Memory B cell (primary cell): ENCODE measurements at places on chromosomes 4 and X.

DNA sequence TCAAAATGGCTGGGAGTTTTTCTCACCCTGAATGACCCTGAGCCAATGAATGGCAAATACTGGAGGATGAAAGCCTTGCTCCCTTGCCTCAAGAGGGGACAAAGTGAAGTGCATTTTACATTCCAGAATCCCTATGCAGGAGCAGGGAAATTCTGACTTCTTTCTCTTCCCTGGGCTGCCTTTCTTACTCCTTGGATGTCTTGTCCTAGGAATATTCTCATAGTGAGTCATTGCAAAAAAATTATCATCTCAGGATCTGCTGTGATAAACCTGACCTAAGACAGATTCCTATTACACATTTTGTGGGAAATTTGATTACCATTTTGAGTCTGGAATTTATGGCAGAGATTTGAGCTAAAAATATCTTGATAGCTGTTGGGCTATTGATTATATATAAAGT lies 199.9 kb downstream of the TMA16 start:
- no peak overlapping the region for H3K4me3 ChIP-seq
- peaks cover 7% of the 10 kb centered on the region for H3K27me3 ChIP-seq
- no peak overlapping the region for H3K27ac ChIP-seq
- H3K4me1 ChIP-seq = peaks cover 4% of the 10 kb centered on the region
- no peak for DNase-seq

GRCh38 chr4:155590796-155591585 lies 75.7 kb upstream of the GUCY1A1 start:
- no peak overlapping the region for H3K4me3 ChIP-seq
- no peak for DNase-seq
- no peaks in the 10 kb centered on the region for H3K4me1 ChIP-seq
- H3K36me3 ChIP-seq = no peaks in the 10 kb centered on the region
- H3K27ac ChIP-seq = no peak overlapping the region

DNA sequence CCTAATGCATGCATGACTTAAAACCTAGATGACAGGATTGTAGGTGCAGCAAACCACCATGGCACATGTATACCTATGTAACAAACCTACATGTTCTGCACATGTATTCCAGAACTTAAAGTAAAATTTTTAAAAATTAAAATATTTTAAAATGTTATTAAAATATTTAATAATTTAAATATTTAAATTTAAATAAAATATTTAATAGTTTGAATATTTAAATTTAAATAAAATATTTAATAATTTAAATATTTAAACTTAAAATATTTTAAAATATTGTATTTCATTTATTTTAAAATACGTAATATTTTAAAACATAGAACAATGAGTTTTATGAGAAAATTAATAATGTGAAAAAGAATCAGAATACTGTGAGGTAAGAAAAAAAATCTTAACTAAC lies 117.9 kb downstream of the SLC39A8 start:
- no peaks in the 10 kb centered on the region for H3K4me1 ChIP-seq
- no peak for DNase-seq
- H3K4me3 ChIP-seq = no peak overlapping the region

- H3K36me3 ChIP-seq = peaks cover 2% of the 10 kb centered on the region
- DNase-seq = peak; percentile 11
- H3K4me3 ChIP-seq = peak overlapping the region; percentile 75
- peak overlapping the region; percentile 91 for H3K27ac ChIP-seq
Measured at GRCh38 chrX:13474164-13474516, 95.3 kb upstream of the EGFL6 start.

DNA sequence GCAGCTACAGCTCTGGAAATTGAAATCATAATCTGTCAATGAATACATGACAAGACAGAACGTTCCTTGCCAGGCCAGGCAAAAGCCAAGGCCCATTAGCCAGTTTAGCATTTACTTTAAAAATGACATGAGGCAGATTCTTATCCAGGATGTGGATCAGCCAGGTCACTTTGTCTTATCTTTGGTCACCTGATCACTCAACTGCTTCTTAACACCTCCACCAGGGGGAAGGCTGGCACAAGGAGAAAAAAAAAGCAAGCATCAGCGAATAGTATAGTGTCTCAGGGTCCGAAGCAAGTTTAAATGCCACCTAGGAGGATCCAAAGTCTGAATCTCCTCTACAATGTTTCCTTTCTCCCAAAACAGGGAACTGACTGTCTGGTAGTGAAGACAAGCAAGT lies 18.8 kb downstream of the ATP1B4 start:
- H3K4me1 ChIP-seq = peaks cover 6% of the 10 kb centered on the region
- peaks cover 5% of the 10 kb centered on the region for H3K27me3 ChIP-seq
- H3K4me3 ChIP-seq = peak overlapping the region; percentile 32
- H3K36me3 ChIP-seq = no peaks in the 10 kb centered on the region

GRCh38 chr4:56764223-56764622 lies 57.3 kb downstream of the SPINK2 start:
- peaks cover 16% of the 10 kb centered on the region for H3K4me1 ChIP-seq
- H3K27me3 ChIP-seq = no peaks in the 10 kb centered on the region
- no peak for DNase-seq
- no peaks in the 10 kb centered on the region for H3K36me3 ChIP-seq

GRCh38 chrX:132673331-132673730 lies 184.5 kb upstream of the MBNL3 start:
- H3K36me3 ChIP-seq = no peaks in the 10 kb centered on the region
- H3K27ac ChIP-seq = no peak overlapping the region
- H3K27me3 ChIP-seq = peaks cover 3% of the 10 kb centered on the region
- no peak for DNase-seq
- H3K4me1 ChIP-seq = no peaks in the 10 kb centered on the region

DNA sequence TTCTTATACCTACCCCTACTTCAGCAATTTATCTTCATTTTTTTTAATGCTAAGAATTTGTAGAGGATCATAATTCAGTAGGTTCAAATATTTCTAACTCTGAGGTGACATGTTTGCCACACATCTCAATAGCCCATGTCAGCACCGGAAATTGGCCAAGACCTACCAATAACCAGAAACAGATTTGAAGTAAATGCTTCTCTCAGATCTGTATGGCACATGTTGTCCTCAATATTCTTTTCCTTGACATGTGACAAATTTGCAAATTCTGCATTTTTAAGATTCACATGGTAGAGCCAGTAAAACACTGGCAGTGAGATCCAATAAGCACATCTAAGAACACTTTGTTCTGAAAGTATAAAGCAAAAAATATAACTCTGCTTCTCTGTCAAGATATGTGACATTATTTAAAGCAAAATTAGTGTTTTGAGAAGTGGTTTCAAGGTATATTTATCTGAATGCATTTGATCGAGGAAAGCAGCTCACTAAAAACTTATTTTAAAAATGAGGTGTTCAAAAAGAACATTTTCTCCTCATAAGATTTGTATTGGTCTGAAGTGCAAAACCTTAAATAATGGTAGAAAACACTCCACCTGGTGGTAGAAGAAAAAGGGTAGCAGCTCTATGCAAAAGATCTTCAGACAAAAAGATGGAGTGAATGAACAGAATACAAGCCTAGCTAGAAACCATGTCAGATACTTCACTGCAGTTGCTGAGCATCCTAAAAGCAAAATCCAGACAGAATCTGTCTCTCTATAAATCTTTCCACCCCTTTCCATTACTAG lies 513.8 kb upstream of the FAM241A start:
- H3K36me3 ChIP-seq = no peaks in the 10 kb centered on the region
- H3K4me3 ChIP-seq = no peak overlapping the region
- DNase-seq = no peak
- no peaks in the 10 kb centered on the region for H3K4me1 ChIP-seq

DNA sequence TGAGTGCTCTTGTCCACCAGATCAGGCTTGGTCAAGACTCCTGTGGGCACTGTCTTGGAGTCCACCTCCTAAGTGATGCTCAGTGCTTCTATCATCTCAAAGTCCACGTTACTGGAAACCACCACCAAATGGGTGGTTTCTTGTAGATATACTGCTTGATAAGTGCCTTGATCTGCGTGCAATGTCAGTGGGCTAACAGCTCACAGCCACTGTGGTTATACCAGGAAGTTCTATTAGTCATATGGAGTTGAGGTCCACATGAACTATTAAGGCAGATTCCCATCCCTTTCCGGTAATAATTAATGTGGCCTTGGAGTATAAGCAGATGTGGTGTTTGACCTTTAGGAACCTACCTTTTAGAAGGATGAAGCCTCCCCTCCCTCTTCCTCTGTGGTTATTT lies 161.9 kb downstream of the ZNF518B start:
- H3K27ac ChIP-seq = no peak overlapping the region
- H3K4me1 ChIP-seq = no peaks in the 10 kb centered on the region

DNA sequence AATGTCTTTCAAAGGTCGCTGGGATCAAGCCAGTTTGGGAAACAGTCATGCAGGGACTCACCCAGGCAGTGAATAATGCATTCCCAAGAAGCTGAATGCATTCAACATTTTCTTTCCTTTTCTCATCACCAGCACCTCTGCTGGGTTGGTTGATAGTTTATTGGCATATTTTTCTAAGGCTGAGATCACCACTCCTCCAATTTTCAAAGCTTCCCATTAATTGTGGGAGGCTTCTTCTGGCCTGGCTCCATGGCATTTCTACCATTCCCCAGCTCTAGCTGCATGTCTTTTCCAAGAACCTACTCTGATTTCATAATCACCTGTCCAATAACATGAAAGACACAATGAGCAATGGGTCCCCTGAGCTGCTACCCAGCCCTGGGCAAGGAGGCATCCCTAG lies 35.8 kb downstream of the CHRDL1 start:
- no peaks in the 10 kb centered on the region for H3K27me3 ChIP-seq
- no peak overlapping the region for H3K27ac ChIP-seq
- no peaks in the 10 kb centered on the region for H3K4me1 ChIP-seq
- no peak for DNase-seq
- H3K36me3 ChIP-seq = no peaks in the 10 kb centered on the region

DNA sequence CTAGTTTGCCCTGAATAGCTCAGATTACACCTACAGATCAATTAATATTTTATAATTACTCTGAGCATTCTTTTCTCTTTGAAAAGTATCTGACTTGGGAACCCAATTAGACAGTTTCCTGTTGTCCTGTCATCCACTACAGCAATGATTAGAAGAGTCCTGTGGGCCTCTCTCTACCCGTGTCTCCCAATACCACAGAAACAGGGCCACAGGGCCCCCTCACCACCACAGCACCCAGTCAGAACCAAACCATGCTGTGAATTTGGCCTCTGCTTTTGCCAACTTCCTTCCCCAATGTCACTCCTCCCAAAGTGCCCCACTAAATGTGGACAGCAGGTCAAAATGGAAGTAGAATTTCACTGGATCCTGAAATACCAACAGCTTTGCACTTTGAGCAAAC lies 10.3 kb downstream of the USP46 start:
- H3K27ac ChIP-seq = no peak overlapping the region
- no peak overlapping the region for H3K4me3 ChIP-seq
- peaks cover 10% of the 10 kb centered on the region for H3K36me3 ChIP-seq
- DNase-seq = no peak
- H3K4me1 ChIP-seq = peaks cover 23% of the 10 kb centered on the region

- no peaks in the 10 kb centered on the region for H3K27me3 ChIP-seq
- H3K27ac ChIP-seq = no peak overlapping the region
- H3K4me1 ChIP-seq = peaks cover 34% of the 10 kb centered on the region
- peaks cover 7% of the 10 kb centered on the region for H3K36me3 ChIP-seq
- no peak overlapping the region for H3K4me3 ChIP-seq
Measured at GRCh38 chr4:152488246-152488645, 47.6 kb downstream of the FBXW7 start.

DNA sequence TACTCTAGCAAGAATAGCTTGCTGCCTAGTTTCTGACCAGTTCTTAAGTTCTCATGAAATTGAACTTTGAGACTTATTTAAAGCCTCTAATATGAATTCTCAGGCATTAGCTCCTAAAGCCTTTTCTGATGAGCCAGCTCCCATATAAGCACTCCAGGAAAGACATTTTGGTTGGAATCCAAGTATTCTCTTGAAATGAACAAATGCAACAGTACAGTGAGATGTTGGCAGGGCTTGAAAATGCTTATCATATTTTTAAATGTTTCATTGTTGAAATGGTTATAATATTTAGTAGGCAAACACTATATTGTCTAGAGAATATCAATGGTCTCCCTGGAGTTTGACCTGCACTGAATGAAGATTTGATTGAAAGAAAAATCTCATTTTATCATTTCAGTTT lies 240.3 kb downstream of the ANK2 start:
- H3K4me3 ChIP-seq = no peak overlapping the region
- no peaks in the 10 kb centered on the region for H3K4me1 ChIP-seq
- DNase-seq = no peak
- no peak overlapping the region for H3K27ac ChIP-seq

- no peaks in the 10 kb centered on the region for H3K4me1 ChIP-seq
- no peak for DNase-seq
- no peaks in the 10 kb centered on the region for H3K36me3 ChIP-seq
- H3K27ac ChIP-seq = no peak overlapping the region
- no peak overlapping the region for H3K4me3 ChIP-seq
Measured at GRCh38 chr4:59570860-59571476, 1629.2 kb upstream of the ADGRL3 start.

DNA sequence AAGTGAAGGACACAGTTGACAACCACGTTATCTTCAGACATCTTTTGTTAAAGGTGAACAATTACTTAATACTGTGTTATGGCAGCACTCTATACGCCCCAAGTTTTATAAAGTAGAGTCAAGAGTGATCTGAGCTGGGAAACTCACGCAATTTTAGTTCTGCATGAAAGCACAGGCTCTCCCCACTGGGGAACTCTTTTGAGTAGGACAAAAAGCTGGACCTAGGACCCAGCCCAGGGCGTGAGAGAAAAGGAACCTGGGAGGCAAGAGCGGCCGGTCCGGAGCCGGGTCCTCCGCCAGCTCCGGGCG lies 152.6 kb upstream of the SLC4A4 start:
- peaks cover 16% of the 10 kb centered on the region for H3K4me1 ChIP-seq
- no peak for DNase-seq
- no peaks in the 10 kb centered on the region for H3K36me3 ChIP-seq
- H3K27me3 ChIP-seq = peaks cover 22% of the 10 kb centered on the region

DNA sequence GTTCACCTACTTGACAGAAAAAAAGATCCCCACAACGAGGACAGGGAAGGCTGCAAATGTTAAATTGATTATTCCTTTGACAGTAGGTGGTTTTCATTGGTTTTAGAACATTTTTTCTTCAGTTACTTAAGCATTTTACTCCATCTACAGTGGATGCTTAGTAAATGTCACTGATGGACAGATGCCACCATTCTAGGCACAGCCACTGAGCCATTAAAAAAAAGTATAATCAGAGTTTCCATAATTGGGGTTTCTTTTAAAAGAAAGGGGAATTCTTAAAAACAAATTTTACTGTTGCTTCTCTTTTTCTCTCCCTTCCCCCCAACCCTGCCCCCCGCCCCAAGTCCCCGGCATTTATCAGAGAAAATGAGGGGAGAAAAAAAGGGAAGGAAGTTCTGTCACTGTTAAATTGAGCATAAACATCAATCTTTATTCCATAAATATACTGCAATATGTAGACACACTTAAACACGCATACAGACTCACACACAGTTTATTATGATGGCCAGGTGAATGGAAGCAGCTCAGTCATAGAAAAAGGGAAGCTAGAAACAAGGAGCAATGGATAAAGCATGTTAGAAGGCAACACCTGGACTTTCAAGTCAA lies 79.7 kb upstream of the PRPS2 start:
- no peaks in the 10 kb centered on the region for H3K27me3 ChIP-seq
- H3K4me3 ChIP-seq = peak overlapping the region; percentile 47
- H3K4me1 ChIP-seq = peaks cover 6% of the 10 kb centered on the region

GRCh38 chrX:130299279-130300009 lies 30.7 kb upstream of the ZNF280C start:
- H3K36me3 ChIP-seq = no peaks in the 10 kb centered on the region
- no peak for DNase-seq
- peaks cover 1% of the 10 kb centered on the region for H3K27me3 ChIP-seq
